ENCODE measurements at places on chromosomes 3 and 15.

DNA sequence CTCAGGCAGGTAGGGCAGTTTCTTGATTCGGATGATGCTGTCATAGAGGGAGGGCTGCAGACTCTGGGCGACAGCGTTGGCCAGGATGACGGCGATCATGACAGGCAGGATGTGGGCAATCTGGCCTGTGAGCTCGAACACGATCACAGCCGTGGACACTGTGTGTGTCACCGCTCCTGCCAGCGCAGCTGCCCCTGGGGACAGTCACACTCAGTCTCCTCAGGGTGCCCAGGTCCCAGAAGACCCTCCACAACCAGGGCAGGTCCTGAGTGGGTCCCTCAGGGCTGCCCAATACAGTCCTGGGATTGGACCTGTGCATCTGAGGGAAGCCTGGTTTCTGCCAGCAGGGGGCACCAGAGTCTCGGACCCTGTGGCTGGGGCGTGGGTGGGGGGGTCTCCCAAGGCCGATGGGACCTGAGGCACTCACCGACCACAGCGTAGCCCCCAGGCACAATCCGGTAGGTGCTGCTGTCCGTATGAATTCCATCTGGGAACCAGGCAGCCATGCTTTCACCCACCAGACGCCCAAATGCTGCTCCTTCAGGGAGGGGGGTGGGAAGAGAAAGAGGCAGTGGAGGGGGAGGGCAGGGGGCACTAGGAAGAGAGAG, 7.2 kb downstream of the CLCN2 start:
- peak; percentile 89 for DNase-seq

- no peak for DNase-seq
Observed at GRCh38 chr3:122563717-122564025, 429 bp downstream of the PARP9 start.

DNA sequence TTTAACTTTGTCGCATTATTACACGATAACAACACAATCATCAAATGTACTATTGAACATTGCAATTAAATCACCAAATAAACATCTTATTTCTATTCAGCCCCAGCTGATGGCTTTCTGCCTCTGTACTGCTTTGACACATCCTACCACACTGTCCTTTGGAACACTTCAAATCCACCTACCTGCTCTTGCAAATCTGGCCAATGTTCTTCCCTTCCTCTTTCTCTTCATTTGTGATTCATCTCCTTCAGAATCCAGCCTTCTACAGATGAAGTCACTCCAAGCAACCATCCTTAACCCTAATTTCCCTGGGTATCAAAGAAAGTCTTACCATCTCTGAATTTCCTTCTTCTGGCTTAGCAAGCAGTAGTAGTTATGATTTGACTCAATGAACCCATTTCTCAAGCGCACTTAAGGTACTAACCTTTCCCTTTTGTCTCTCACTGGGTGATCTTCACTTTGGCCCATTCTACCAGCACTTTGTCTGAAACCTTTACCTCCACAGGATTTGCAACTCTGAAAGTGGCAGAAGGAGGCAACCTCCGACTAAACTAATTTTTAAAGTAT, 502.9 kb downstream of the FOXP1 start:
- no peak for DNase-seq

DNA sequence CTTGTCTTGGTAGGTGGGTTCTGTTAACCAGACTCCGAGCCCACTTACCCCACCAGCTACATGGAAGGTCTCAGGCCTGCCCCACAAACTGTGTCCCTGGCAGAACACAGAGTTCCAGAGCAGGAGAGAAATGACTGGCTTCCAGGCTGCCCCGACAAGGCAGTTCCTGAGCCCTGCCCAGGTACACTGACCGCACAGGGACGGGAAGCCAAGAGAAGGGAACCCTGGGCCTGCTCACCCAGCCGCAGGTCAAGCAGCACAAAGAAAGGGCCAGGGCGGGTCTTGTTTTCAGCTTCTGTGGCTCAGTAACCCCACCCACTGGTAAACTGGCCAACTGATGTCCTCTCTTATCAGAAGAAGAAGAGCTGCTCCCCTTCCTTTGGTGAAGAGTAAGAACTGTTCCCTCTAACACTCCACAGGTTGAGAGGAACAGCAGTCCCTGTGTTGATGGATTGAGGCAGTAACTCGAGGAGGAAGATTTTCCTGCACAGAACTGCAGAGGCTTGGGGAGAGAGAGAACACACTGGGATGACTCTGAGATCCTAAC, 68.4 kb downstream of the CRTC3 start:
- peak; percentile 60 for DNase-seq
